ENCODE measurements at places on chromosomes 1 and 21.

GRCh38 chr1:3454811-3455618, 550 bp downstream of the ARHGEF16 start:
- DNase-seq, result no peak

DNA sequence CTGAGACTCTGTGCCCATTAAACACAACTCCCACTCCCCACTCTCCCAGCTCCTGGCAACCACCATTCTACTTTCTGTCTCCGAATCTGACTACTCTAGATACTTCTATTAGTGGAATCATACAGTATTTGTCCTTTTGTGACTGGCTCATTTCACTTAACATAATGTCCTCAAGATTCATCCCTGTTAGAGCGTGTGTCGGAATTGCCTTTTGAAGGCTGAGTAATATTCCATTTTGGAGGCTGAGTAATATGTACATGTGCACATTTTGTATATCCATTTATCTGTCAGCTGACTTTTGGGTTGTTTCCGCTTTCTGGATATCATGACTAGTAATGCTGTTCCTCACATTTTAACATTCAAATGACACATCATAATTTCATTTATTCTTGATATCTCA, 30.3 kb downstream of the GALNT2 start:
- no peak for DNase-seq

GRCh38 chr1:32988665-32989064, 24.1 kb upstream of the RNF19B start:
- DNase-seq, result no peak

DNA sequence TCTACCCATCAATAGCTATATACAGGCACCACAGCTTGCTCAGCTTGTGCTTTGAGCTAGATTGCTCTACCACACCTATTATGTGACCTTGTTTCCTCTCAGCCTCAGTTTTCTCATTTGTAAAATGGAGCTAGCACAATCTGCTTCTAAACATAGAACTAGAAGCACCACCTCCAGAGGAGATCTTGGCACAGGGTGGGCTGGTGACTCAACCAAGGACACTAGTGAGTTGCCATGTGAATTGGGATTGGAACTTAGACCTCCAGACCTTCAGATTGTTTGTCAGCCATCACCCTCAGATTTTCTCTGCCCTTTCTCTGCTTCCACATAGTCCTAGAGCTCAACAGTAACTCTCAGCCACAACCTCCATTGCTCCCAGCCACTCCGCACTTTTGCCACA, 3.0 kb upstream of the MACO1 start:
- no peak for DNase-seq

- no peak for DNase-seq
Measured at GRCh38 chr1:160746836-160747500, 7.9 kb downstream of the SLAMF7 start.

GRCh38 chr1:118948351-118948750, 39.8 kb downstream of the TBX15 start:
- DNase-seq, result no peak

- DNase-seq, result no peak
Measured at GRCh38 chr1:3479511-3480368, 25.3 kb downstream of the ARHGEF16 start.

GRCh38 chr1:228871314-228872061, 136.2 kb downstream of the RHOU start:
- no peak for DNase-seq

DNA sequence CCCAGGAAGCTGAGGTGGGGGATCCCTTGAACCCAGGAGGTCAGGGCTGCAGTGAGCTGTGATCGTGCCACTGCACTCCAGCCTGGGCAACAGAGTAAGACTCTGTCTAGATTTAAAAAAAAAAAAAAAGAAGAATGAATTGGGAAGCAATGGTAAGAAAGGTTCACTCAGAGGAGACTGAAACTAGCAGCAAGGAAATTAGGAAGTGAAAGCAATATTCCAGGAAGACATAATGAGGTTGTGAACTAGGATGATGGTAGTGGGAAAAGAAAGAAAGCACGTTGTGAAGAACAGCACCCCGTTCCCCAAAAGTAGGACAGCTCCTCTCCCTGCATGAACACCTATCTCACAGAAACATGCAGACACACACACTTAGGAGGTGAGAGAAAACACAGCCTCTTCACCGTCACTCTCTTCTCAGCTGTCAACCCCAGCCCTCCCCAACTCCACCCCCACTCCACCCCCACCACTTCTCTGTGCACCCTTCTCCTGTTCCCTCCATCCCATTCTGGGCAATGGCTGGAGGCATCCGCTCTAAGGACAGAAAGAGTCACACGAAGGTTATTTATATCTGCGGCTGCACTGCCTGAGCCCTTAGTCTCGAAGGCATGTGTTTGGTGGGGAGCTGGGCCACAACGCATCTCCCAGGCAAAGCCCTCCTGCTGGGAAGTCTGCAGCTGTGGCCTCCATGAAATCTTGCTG, 101.8 kb upstream of the LPGAT1 start:
- DNase-seq, result no peak

DNA sequence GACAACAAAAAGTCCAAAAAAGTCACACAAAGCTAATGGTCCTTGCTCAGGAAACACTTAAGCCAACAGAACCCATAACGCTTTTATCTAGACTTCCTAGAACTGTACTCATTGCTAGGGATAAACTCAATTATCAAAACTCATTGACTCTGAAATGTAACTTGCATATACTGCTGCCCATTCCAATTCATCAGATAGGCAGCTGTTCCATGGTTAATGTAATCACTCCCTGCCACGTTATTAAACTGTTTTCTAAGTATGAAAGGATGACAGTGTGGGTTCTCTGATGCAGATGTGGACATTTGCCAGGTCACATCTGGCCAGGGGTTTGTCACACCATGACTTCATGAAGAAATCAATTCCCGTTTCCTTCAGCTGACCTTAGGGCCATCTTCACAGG, 30.3 kb upstream of the DNAJC11 start:
- DNase-seq, result no peak

DNA sequence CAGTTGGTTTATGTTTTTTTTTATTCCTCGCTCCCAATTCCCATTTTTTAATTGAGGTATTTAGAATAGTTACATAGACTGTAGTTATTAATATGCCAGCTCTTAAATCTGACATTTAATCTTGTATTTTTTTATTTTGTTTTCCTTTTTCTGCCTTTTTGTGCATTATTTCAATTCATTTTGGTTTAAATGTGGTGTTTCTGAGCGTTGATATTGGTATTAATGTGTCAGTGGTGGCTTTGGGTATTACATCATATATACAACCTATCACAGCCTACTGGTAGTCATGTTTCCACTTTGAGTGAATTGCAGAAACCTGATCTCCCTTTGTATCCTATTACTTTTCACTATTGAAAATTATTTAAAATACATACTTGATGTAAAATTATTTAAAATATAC, 1027.3 kb downstream of the KCNT2 start:
- DNase-seq, result no peak

DNA sequence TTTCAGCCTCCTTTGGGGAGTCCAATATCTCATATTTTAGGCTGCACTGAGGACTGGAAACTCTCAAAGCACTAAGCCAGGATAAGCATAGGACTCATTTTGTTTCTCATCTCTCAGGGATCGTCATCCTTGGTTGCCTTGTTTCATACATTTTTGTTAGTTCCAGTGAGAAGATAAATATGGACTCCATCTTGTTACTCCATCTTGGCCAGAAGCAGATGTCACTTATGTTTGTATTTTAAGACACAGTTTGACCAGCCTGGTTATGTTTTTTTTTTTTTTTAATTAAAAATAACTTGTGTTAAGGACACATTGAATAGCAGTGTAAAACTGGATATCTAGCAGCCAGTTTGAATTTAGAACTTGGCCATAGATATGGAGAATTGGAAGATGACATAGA, 34.7 kb downstream of the DISP3 start:
- DNase-seq, result no peak

GRCh38 chr1:95512925-95513324, 278.9 kb downstream of the RWDD3 start:
- no peak for DNase-seq

GRCh38 chr1:230827081-230827681, 41.1 kb downstream of the C1orf198 start:
- DNase-seq, result no peak

DNA sequence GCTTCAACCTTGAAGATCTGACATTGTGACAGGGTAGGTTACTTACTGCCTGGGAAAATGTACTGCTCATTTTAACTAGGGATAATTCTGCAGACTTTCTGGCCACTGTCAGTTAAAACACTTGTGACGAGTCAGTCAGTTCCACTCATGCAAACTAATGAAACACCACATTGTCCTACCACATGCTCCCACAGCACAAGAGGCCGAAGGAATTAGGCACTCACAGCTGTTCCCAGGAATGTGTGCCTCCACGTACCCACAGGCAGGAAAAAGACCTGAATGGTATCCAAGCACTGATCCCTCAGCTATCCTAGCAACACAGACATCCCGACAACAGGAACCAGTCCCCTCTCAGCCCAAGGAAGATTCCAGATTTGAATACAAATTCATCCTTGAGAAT, 12.3 kb downstream of the BCAR3 start:
- DNase-seq, result no peak

GRCh38 chr1:152997901-152998300, 3.6 kb upstream of the SPRR3 start:
- DNase-seq, result no peak

DNA sequence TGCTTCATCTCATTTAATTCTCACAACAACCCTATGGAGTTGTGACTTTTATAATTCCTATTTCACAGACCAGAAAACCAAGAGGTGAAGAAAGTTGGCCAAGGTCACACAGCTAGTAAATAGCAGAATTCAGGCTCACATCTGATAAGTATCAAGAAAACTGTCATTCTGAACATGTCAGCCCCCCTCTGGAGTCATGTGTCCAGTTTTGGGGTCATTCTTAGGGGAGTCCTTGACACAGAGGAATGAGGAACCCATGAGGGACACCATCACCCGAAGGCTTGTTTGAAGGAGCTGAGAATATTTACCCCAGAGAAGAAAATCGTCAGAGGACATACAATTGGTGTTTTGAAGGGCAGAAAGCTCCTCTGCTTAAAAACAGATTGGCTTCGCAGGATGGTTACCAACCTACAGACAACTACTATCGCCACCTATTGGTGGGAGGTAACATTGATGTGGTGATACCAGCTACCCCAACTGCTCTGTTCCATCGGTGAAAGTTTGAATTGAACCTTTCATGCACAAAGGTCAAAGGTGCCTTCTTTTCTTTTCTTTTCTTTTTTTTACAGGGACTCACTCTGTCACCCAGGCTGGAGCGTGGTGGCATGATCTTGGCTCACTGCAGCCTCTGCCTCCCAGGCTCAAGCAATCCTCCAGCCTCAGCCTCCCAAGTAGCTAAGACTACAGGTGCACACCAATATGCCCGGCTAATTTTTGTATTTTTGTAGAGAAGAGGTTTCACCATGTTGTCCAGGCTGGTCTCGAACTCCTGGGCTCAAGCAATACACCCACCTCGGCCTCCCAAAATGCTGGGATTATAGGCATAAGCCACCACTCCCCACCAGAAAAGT, 31.3 kb downstream of the NCMAP start:
- DNase-seq, result peak; percentile 48

DNA sequence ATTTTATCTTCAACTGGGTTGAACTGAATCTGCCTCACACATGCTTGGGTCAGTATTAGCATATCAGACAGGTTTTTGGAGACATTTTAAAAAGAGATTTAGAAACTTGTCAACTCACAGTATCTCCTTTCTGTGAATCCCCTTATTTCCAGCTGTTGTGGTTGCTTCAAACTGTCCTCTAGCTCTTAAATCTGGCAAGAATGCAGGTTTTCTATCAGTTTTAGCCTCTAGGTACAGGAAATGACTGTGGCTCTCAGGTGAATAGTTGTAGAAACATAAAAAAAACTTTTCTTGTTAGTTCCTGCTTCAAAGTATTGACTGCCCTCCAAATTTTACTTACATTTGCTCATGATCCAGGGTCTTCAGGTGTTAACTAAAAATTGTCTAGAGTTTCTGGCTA, 495.7 kb upstream of the TMPRSS15 start:
- no peak for DNase-seq

DNA sequence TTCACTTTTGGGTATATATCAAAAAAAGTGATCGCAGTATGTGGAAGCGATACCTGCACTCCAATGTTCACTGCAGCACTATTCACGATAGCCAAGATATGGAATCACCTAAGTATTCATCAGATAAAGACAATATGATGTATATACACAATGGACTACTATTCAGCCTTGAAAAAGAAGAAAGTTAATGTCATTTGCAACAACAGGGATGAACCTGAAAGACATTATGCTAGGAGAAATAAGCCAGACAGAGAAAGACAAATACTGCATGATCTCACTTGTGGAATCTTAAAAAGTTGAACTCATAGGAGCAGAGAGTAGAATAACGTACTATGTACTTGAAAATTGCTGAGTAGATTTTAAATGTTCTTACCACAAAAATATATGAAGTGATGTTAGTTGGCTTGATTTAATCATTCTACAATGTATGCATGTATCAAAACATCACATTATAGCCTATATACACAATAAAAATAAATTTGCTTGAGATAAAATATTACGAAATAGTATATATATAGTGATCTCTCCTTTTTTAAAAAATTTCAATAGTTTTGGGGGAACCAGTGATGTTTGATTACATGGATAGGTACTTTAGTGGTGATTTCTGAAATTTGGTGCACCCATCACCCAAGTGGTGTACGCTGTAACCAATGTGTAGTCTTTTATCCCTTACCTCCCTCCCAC, 56.0 kb downstream of the DTL start:
- DNase-seq, result no peak

- no peak for DNase-seq
Measured at GRCh38 chr1:116944613-116945012, 34.9 kb downstream of the PTGFRN start.

GRCh38 chr1:59198564-59198963, 98.3 kb upstream of the FGGY start:
- no peak for DNase-seq

- no peak for DNase-seq
Measured at GRCh38 chr1:35448344-35448801, 108.8 kb downstream of the KIAA0319L start.

DNA sequence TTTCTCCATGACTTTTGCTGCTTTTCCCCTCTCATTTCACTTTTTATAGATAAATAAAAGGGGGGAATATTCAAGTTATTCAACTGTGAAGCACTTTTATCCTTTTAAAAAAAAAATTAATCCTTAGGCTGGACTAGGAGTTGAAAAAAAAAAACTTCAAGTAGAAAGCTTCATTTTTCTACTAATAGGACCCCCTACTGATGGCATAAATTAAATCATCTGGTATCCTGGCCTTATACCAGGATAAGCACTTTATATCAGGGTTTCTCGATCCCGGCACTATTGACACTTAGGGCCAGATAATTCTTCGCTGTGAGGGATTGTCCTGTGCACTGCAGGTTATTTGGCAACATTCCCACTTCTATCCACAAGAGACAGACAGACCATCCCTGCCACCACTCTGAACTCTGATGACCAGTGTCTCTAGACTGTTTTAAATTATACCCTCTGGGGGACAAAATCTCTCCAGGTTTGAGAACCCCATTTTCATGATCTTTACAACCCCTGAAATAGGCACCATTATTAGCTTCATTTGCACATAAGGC, 17.6 kb downstream of the USP33 start:
- no peak for DNase-seq

DNA sequence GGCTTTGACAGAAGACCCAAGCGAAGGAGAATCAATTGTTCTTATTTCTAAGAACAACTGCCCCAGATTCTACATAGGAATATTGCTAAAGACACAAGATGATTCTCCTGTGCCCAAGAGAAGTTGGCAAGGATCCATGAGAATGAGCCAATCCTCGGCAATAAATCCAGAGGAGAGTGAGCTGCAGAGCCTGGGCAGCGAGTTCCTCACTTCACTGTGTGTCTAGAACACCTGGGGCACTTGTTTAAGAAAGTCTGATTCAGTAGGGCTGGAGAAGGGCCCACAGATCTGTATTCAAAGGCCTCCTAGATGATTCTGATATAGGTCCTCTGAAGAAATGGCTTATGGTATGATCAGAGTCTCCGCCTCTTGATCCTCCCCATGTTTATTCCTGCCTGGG, 31.8 kb downstream of the GADD45A start:
- no peak for DNase-seq
